Stimulated activated CD4-positive, alpha-beta T cell treated with anti-CD3 and anti-CD28 coated beads, Interleukin-1b, Interleukin-23, amount 100 ng/mL, for 4 hours (primary cell): ENCODE measurements at places on chromosomes 2 and 18.

- DNase-seq = no peak
Measured at GRCh38 chr2:219078951-219079350, 18.2 kb upstream of the IHH start.

GRCh38 chr2:63814114-63814513, 27.6 kb upstream of the UGP2 start:
- DNase-seq = no peak

GRCh38 chr2:191050640-191050987, 36.6 kb upstream of the STAT1 start:
- DNase-seq = no peak

DNA sequence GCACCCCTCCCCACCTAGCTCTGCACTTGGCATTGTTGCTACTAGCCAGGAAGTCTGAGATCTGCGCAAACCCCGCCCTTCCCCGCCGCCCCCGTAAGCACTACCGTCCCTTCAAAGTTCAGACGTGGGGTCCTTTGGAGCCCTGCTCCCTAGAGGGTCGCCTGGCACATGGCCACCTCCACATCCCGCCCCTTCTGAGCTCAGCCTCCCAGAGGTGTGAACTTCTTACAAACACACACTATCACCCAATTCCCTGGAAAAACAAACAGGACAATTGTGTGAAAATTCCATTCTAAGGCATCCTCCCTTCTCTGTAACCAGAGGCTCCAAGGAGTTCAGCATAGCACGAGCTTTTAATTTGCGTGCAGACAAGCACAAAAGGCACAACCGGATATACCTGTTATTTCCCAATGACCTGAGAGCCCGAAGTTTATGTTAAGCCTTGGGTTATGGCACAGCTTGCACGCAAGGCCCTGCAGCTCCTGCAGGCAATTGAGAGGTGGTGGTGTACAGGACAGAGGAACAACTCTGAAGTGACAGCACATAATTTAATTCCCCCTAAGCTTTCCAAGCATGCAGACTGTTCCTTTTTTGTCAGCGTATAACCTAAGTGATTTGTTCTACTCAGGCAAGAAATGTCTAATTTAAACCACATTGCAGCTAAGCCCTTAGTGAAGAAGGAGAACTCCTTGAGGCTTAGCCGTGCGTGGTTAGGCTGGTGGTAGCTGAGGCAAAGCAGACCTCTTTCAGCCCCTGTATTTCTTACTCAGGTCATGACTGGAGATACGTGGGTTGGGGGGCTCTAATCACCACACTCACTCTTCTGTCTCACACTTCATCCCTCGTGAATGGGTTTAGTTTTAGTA, 20.3 kb upstream of the CYP1B1 start:
- no peak for DNase-seq

GRCh38 chr2:175017618-175018414, 12.6 kb upstream of the CHN1 start:
- no peak for DNase-seq

GRCh38 chr2:102297891-102298290, 13.5 kb upstream of the IL1RL1 start:
- DNase-seq = no peak

- DNase-seq = no peak
Measured at GRCh38 chr2:214294426-214294825, 116.4 kb upstream of the VWC2L start.

DNA sequence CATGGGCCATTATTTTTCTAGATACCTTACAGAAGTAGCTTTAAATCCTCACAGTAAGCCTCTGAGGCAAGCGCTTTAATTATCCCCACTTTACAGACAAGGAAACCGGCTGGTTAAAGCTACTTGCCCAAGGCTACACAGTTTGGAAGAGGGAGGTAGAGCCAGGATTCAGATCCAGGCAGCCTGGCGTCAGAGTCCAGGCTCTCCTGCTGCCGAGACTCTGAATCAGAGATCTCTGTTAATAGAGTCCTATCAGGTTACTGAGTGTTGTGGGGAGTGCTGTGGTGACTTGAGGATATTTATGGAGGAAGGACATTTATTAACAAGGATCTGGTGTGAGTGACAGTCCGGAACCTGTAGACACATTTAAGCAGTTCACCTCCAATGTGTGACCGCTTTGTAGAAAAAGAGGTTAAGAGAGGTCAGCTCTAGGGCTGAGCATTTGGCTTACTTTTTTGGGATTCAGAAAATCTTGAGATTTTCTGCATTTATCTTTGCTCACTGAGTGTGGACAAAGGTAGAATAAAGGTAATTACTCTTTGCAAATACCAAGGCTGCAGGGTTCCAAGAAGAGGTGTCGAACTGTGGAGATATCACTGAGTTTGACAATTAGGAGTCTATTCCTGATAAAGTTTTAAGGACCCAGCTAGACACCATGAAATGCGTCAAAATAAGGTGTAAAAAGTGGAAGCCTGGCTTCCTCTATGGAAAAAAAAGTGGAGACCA, 1.6 kb upstream of the CEP192 start:
- DNase-seq = no peak

- no peak for DNase-seq
Measured at GRCh38 chr2:219772697-219773096, 145.3 kb downstream of the SLC4A3 start.

- DNase-seq = no peak
Measured at GRCh38 chr2:67642961-67643360, 245.8 kb downstream of the ETAA1 start.

GRCh38 chr2:181396256-181397123, 60.7 kb upstream of the ITGA4 start:
- DNase-seq = no peak

DNA sequence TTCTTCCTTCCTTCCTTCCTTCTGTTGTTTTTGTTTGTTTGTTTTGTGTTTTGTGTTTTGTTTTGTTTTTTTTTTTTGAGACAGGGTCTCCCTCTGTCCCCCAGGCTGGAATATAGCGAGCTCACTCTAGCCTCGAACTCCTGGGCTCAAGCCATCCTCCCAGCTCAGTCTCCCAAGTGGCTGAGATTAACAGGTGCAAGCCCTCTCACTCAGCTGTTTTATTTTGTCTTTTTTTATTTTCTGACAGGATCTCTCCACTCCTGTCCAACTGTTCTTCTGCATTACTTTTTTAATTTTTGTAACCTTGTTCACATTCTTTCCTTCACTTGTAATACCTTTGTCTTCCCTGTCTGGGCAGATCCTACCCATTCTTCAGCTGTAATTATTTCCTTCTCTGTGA, 23.6 kb downstream of the MAP3K20 start:
- no peak for DNase-seq

- DNase-seq = no peak
Measured at GRCh38 chr2:226818930-226819329, 16.9 kb upstream of the RHBDD1 start.

GRCh38 chr2:241770185-241770935, 6.3 kb upstream of the GAL3ST2 start:
- DNase-seq = no peak

DNA sequence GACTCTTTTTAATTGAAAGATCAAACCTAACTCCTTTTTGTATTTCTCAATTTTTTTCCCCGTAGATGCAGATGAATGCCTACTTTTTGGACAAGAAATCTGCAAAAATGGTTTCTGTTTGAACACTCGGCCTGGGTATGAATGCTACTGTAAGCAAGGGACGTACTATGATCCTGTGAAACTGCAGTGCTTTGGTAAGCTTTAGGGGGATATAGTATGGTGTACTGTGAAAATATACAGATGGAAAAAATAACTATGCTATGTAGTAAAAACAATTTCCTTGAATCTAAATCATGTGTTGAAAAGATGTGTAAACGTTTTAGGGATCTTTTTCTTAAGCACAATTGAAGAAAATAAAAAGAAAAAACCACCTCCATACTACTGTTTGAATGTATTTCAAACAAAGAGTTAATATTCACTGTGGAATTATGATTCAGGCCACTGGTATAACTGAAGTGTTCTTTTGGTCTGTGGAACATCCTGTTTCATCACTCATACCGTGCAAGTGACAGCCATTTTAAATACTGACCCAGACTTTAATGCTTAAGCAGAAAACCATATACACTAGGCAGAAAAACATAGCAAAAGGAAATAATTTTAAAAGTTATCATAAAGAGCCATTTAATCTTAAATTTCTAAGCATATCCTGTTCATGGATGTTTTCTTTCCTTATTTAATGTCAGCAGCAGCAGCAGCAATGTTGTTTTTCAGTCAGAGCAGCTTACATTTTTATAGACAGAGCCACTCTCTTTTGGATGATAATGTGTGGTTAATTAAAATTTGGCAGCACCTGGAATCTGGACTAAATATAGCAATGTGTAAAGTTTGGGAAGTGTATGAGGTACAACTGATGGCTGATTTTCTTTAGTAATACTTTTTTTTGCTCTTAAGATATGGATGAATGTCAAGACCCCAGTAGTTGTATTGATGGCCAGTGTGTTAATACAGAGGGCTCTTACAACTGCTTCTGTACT, 112.8 kb upstream of the RASGRP3 start:
- DNase-seq = no peak

DNA sequence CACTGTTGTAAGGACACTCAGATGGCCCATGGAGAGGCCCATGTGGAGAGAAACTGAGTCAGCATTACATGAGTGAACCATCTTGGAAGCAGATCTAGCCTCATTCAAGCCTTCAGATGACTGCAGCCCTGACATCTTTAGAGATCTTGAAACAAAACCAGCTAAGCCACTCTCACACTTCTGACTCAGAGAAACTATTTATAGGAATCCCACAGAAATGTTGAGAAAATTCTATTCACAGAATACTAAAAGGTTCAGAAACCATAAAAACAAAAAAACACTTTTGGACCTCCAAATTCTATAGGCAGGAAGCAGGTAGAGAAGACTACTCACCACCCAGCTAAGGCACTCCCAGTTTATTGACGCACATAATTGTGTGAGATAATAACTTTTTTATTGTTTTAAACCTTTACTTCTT, 8.7 kb downstream of the TMEM169 start:
- DNase-seq = no peak

- DNase-seq = no peak
Measured at GRCh38 chr2:182717416-182717815, 1.4 kb downstream of the DNAJC10 start.

GRCh38 chr2:88054782-88055370, 707 bp downstream of the KRCC1 start:
- no peak for DNase-seq

DNA sequence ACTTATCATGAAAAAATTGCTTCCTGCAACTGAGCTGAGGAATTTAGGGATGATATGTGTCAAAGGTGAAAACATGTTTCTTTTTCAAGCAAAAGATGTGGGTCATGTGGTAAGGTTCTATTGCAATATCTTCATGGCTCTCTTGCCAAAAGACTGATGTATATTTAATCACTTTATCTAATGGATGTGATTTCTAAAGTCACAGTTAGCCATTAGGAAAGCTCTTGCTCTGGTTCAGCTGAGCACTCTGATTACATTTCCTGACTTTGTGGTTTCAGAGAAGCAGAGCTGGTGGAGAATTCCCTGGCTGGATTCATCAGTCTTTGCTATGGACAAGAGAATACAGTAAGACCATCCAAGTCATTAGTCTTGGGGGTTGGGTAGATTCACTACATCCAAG, 24.4 kb downstream of the SCN9A start:
- DNase-seq = no peak

DNA sequence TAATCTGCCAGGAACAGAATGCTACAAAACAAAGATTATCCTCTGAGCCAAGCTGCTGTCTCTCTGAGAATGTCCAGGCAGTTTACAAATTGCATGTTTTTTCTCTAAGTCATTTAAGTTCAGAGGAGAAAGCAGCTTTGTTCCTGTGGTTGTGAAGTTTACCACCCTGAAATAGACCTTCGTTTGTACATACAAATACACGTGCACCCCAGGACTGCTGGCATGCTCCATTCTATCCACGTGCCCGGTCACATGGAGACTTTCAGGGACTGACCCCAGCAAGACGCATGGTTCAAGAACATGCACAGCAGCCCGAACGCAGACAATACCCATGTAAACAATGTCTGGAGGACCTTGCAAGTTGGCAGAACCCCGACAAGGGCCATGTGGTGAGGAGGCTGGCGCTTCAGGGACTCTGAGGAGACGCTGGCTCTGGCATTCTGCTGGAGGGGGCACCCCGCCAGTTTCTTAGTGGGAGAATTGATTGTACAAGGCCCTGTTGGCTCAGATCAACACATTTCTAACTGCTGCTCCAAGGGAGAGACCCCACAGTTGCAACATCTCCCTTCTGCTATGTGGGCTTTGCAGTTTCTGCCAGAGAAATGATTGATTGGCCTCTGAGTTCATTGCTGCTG, 33.3 kb downstream of the FAM178B start:
- no peak for DNase-seq

DNA sequence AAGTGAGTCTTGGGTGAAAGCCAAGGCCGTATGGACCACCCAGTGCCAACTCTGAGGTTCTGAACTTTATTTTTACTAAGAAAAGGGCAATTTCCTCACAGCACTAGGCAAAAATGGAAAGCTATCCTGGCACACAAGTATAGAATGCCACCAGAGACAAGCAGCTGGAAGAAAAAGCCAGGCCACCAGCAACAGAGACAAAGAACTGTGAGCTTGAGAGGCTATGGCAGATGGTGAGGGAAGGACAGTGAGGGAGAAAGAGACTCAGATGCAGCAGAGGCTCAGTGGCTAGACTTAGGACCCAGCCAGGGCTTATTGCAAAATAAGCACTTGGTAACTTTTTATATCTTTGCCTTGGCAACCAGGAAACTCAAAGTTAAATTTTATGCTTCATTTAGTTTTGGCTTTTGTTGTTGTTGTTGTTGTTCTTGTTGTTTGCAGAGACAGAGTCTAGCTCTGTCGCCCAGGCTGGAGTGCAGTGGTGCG, 78.0 kb upstream of the BZW1 start:
- DNase-seq = no peak

GRCh38 chr18:74153793-74154192, 5.5 kb downstream of the TIMM21 start:
- no peak for DNase-seq

DNA sequence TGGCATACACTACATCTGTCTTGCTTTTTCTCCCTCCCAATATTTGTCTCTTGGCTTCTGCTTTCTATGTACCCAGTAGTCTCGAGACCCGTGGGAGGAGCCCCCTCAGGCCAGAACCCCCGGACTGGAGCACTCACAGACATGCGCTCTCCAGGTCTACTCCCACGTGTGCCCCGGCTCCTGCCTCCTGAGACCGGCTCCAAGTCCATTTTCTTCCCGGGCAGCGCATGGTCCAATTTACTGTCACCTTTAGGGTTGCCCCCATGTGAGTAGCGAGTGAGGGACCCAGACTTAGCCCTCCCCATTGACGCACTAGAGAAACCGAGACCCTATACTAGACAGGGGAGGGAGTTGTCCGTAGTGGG, 11.8 kb upstream of the TEX51 start:
- no peak for DNase-seq
